ENCODE measurements at places on chromosomes 11 and 22.

DNA sequence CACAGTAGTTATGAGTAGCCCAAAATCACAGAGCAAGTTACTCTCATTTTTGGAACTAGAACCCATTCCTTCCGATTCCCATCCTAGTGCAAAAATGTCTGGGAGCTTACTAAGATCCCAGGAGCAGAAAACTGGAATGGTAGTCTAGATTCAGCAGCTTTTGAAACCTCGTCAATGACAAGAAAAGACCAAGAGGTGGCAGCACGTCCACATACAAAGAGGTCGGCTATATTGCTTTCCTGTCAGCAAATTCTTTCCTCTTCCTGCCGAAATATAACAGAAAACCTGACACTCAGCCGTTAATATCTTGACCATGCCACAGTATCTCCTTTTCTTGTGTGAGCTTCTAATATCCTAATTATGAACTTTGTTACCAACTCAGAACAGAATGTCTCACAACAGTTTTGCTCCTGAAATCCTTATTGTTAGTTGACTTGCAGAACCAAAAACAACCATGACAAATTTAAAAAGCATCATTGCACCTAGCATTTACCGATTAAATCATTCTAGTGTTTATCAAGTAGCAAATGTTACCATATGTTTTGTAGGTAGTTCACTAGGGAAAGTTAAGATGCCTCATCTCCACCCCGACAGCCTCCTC, 92.8 kb upstream of the OR9G4 start:
- DNase-seq = peak; percentile 89

- DNase-seq = no peak
These were observed 64.9 kb upstream of the BIRC3 start for GRCh38 chr11:102252339-102252891.

DNA sequence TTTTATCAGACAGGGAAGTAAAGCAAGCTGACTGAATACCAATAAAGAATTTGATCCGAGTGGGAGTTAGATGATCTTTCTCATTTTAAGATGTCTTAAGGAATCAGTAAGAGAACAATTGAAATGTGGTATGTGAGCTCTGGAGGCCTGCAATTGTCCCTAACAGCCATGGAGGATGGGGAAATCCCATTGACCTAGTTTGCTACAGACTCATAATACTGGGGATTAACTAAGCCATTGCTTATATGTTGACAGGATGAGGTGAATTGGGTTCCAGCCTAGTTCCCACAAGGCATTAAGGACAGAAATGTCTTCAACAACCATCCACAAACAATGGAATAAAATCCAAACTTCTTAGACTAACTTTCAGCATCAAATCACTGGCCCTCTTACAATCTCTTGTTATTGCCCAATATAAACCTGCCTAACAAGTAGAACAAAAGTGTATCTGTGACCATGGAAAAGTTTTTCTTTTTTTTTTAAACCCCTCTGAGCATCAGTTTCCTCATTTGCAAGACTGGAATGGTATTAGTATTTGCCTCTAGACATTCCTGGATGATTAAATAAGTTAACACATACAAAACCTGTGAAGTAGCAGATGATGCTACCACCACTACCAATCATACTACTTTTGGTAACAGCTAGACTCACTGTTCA, 773.2 kb downstream of the DLG2 start:
- no peak for DNase-seq

DNA sequence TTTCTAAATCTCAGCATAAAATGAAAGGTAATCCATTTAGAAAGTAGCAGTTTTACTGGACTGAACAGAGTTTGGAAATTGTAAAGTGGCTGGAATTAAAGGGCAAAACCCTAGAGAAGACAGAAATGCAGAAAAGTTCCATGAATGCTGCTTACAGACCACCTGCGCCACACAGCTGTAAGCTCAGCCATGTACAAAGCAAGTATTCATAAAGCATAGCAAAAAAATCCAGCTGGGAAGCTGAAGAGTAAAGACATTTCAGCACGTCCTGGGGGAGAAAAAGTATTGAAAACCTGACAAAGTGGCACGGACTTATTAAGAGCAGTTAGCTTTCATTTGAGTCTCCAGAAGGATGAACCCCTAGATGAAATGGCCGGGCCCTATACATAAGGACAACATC, 220.1 kb upstream of the CNTN5 start:
- DNase-seq = no peak

GRCh38 chr11:83819931-83820549, 533.9 kb upstream of the CCDC90B start:
- peak; percentile 88 for DNase-seq

DNA sequence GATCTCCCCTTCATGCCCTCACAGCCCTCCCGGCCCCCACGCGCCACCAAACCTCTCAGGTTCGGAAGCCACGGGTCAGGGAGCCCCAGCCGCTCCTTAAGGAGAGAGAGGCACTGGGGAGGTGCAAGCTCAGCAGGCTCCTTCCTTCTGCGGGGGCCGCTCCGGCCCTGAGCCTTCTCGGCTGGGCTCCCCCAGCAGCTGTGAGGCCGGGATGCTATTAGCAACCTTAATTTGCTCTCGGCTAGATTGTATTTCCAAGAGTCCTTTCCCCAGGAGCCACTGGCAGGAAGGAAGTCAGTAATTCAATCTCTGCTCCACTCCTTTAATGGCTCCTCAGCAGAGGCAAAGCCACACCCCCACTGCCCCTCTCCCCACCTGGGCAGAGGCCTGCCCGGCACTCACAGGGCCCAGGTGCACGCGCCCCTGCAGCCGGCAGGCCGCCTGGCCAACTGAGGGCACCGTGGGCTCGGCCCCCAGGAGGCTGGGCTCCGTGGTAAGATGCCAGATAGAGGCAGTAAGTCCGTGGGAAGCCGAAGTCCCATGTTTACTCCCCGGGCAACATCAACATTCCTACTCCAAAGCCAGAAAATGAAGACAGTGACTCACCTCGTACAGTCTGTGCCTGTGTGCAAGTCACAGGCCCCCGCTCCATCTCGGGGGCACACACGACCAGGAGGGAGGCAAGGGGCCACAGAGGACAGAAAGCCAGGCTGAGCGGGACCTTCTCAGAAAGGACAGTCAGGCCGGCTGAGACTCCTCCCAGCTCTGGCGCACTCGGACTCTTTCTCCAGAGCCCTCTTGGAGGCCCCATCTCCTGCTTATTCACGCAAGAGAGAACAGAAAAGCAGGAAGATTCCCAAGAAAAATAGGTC, 5.2 kb downstream of the IGSF9B start:
- no peak for DNase-seq

DNA sequence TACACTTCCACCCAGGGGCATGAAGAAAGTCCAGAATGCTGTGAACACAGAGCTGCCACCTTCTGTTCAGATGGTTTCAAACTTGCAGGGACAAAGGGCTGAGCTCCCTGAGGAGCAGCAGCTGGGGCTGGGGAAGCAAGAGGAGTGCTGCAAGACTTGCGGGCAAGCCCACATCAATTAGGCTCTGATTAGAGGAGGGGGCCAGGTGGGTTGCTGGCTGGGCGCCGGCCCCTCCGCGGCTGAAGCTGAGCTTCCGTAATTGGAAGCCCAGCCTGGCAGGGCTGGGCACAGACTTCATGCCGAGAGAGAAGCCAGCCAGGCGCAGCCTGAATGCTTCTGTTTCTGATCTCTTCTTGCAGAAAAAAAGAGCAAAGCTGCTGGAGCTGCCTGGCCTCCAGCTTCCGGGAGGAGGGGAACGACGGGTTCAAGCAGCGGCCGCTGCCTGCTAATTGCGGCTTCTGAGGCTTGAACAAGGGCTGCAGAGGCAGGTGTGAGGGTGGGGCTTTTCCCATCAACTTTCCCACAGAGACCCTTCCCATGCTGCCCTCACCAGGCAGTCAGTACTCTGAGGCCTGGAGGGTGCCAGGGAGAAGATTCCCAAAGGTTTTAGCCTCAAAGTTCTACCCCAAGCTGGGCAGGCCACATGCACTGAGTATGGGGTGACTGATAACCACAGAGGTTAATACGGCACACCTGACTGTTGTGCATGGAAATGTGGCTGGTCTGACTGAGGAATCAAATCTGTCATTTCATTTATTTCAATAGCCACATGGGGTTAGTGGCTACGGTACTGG, 91.1 kb upstream of the LMO1 start:
- DNase-seq = peak; percentile 33

- DNase-seq = no peak
These were observed 366.7 kb upstream of the NARS2 start for GRCh38 chr11:78941226-78941851.

- peak; percentile 49 for DNase-seq
These were observed 86.5 kb upstream of the B3GAT1 start for GRCh38 chr11:134498326-134499139.

GRCh38 chr11:130261571-130261970, 53.1 kb downstream of the ZBTB44 start:
- DNase-seq = no peak

DNA sequence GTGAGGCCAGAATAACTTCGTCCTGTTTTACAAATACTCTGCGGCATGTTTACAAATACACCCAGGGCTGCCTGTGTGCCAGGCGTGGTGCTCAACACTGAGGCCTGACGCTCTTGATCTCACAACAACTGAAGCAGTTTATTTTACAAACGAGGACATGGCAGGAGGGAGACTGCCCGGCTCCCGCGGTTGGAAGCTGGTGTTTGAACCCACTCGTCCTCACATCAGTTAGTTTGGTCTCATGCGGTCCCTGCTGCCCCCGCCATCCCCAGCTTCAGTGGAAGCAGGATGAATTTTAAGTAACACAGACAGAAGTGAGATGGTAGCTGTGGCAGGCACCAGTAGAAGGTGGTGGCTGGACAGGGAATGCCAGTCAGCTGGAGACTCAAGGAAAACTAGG, 16.4 kb downstream of the KIAA0930 start:
- no peak for DNase-seq

DNA sequence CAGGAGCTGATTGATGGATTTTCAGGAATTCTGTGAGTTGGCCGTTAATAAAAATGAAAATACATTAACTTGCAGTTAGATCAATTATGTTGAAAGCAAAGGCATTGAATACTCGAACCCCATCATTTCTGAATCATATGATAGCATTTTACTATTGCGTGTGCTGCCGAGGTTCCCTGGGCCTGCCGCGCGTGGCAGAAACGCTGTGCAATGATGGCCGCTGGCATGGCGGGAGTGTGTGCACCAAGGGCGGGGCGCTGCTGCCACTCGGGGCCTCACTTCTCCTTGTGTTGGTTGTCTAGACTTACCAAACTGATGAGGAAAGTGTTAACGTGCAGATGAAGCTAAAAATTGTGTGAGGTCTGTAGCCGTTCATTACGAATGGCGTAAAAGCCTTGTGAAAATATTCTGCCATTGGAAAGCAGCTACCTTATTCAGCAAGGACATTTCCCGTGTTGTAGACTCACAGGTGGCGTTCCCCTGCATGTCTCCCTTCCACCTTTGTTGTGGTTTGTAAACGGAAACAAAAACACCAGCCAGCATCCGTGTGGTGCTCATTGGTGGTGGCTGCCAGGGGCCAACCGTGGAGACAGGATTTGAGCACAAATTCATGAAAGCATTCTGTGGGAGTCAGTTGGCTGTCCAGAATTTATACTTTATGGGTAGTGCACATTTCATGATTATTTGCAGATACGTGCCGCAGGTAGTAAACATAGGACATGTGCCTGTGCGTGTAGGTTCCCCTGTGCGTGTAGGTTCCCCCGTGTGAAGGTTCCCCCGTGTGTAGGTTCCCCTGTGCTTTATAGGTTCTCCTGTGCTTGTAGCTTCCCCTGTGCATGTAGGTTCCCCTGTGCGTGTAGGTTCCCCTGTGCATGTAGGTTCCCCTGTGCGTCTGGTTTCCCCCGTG, 5.9 kb upstream of the GRAMD4 start:
- no peak for DNase-seq

DNA sequence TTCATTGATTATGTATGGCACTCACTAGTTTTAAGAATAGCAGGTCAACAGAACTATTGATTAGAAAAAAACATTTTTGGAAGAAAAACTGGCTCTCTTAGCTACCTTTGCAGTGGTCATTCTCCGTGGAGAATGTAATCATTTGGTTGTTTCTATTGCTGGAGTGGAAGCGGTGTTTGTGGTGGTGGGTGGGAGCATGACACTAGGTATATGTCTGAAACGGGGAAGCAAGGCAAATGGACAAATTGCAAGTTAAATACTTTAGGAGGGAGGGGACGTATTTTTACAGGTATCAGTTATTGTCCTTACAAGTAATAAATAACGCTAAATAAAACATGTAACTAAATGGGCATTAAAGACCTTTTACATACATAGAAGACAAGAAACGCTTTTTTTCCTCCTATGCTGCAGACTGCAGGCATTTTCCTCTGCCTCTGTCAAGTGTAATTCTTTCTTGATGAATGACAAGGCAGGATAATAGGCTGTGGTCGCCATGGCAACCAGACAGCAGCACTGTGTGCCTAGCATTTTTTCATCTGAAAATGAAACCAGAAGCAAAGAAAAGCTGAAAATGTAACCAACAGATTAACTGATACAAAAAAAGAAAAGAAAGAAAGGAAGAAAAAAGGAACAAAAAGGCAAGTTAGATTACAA, 46.2 kb downstream of the BLID start:
- DNase-seq = peak; percentile 75

DNA sequence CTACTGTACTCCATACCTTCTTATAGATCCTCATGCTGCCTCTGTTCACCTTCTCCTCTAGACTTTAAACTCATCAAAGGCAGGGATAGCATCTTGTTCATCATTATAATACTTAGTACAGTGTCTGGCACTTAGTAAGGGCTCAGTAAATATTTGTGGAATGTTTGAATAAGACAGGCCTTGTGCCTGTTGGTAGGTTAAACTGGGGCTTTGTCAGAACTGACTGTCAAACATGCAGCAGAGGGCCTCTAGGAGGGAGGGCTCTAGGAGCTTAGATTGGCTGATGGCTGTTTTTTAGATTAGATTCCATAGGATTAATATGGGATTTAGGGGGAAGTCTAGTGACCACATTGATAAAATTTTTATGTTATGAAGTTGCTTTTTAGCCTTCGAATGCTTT, 70.8 kb downstream of the RNF169 start:
- no peak for DNase-seq

DNA sequence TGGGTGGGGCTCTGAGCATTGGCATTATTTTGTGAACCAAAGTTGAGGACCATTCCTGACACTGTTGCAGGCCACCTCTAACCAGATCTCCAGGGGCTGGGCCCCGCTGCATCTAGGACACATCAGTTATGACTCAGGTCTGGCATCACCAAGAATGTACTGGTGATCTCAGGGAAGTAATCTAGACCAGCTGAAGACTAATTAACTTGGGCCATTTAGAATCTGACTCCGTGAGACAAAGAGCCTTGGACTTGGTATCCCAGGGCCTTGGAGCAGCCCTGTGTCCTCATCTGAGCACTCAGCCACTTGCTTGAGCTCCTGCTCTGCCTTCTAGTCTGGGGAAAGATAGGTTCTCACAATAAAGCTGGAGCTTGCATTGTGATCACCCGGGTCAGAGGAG, 200.6 kb downstream of the KIRREL3 start:
- DNase-seq = no peak

DNA sequence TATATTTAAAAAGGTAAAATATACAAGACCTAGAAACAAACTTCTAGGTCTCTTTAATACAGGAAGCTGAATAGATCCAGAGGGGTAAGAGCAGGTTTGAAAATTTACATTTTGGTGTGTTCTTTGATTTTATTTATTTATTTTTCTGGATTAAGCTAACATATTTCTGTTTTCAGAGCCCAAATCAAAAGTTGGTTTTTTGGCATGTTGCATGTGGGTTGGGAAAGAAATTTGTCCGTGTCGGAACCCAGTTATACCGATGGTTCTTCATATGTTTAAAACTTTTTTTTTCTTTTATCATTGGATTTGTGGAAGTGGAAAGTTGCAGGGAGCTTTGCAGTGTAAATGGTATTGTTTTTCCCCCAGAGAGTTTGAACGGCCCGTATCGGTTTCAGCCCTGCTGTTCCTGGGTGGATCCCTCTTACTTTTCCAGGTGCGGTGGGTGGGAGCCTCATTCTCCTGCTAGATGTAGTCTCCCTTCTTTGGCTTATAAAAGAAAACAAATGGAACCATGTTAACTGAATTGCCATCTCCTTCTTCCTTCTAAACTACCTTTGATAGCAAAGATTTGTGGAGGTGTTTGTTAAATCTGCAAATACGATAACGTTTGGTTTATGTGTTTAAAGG, 746 bp downstream of the CTNND1 start:
- no peak for DNase-seq
